ENCODE measurements at places on chromosomes 7 and 10. TPM values are rescaled to one million over a fixed set of nuclear protein-coding genes. Genes with fewer than 3 reads are reported as not detected.

Gene SDK1
- total RNA-seq: under 0.01 TPM

Gene LCOR
- total RNA-seq: 9.7 TPM

Gene OR6B1
- total RNA-seq: not detected

Gene CALHM2
- 27.1 TPM for total RNA-seq

Gene ANAPC16
- total RNA-seq: 39.1 TPM

Gene LRMDA
- total RNA-seq: 2.3 TPM

Gene LEP
- total RNA-seq: 0.94 TPM
